Left ventricle myocardium inferior (tissue), 1 donor: ENCODE measurements at places on chromosomes 4 and X.

DNA sequence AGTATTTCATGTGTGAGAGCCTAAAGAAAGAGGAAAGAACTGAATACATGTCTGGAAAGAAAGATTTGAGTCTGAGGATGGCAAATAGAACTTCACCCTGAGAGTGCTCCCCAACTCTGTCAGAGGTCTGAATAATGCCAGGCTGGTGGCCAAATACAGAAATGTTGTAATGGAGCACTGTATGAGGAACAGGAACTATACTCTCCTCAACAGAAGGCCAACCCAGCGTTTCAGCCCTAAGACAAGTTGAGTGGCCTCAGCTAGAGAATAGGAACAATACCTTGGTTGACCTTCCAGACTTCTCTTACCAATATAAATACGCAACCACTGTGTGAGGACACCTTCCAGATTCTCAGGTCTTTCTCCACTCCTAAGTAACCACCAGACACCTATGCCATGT is 94.5 kb upstream of the STIM2 start:
- no peaks in the 10 kb centered on the region for H3K27me3 ChIP-seq
- H3K4me3 ChIP-seq, result no peak overlapping the region
- H3K36me3 ChIP-seq, result peaks cover 12% of the 10 kb centered on the region
- no peak overlapping the region for H3K27ac ChIP-seq
- no peaks in the 10 kb centered on the region for H3K4me1 ChIP-seq
- DNase-seq, result no peak

DNA sequence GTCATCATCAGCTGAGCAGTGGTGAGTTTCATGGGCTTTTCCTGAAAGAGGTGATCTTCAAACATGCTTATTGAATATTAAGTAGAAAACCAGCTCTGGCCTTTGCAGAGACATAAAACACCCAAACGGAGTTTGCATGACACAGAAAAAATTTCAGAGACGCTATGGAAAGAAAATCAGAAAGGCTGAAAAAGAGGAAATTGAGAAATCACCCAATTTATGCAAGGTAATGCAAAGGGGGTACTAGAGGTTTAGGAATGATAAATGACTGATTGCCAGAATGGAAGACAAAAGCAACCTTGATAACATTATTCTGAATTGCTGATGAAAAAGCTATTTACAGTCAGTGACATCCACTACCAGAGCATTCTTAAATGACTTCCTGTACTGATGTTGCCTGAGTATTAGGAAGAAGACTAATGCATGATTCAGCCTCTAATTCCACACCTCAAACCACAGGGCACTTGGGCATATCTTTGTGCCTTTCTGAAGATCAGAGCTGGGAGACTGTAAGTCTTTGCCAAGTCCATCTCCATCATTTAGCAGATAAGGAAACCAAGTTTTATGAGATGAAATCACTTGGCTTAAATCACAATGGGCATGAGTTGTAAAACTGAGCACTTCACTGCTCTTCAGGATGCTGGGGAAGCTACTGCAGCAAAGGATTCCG is 565.7 kb downstream of the PPARGC1A start:
- no peak for DNase-seq
- no peaks in the 10 kb centered on the region for H3K36me3 ChIP-seq
- no peak overlapping the region for H3K27ac ChIP-seq
- H3K4me3 ChIP-seq, result no peak overlapping the region
- H3K27me3 ChIP-seq, result no peaks in the 10 kb centered on the region

- H3K4me1 ChIP-seq, result no peaks in the 10 kb centered on the region
- H3K4me3 ChIP-seq, result no peak overlapping the region
- no peaks in the 10 kb centered on the region for H3K36me3 ChIP-seq
- no peaks in the 10 kb centered on the region for H3K27me3 ChIP-seq
Observed at GRCh38 chrX:109889289-109890006, 113.5 kb upstream of the TMEM164 start.

- no peak for DNase-seq
- peaks cover 68% of the 10 kb centered on the region for H3K36me3 ChIP-seq
- H3K27me3 ChIP-seq, result no peaks in the 10 kb centered on the region
Observed at GRCh38 chr4:55466001-55466400, 70.2 kb downstream of the TMEM165 start.

DNA sequence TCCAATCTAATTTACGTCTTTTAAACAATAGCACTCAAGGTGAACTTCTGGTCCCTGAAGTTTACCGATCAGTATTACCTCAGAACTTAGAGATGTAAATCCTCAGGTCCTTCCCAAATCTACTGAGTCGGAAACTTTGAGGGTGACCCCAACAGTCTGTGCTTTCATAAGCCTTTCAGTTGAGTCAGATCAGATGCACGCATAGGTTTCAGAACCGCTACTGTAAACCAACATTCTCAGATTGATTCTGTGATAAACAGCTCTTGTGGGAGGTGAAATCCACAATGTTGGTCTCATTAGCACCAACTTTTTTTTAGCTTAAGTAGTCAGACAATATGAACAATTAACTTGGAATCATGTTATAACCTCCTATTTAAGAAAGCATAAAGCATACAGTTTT is 86.0 kb downstream of the WWC2 start:
- DNase-seq, result no peak
- no peak overlapping the region for H3K27ac ChIP-seq
- no peaks in the 10 kb centered on the region for H3K36me3 ChIP-seq
- no peaks in the 10 kb centered on the region for H3K27me3 ChIP-seq

DNA sequence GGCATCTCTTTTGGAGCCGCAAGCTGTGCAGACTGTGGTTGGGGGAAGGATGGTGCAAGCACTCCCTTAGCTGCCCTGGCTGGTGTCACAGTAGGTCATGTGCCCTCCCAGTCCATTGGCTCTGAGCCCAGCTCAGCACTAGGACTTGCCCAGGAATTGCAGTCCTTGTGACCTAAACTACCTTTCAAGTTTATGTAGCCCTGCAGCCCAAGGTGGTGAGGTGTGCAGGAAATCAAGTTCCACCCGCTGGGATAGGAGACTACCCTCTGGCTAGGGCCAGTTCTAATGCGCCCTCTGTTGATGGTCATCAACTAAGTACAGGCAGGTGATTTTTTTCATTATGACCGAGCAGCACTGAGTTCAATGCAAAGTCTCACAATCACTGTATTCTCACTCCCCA is 335.2 kb downstream of the UBE2NL start:
- DNase-seq, result no peak
- no peak overlapping the region for H3K4me3 ChIP-seq
- H3K4me1 ChIP-seq, result no peaks in the 10 kb centered on the region
- H3K36me3 ChIP-seq, result no peaks in the 10 kb centered on the region

DNA sequence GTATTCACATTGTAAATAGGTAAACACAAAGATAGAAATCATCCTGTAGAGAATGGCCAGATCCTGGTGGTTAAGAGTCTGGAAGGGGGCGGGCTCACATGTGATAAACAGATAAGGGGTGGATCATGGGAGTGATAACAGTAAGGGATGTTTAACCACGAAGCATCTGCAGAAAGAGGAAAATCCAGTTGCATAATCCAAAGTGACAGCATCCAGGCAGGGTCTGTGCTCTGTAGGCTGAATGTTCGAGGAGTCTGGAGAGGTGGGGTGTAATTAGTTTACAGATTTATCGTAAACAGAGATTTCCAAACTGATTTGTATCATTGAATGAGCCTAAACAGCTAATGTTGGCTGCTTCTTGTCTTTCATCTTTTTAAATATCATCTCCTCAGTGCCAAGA is 1009.8 kb upstream of the SLIT2 start:
- no peaks in the 10 kb centered on the region for H3K36me3 ChIP-seq
- H3K4me3 ChIP-seq, result no peak overlapping the region
- H3K27me3 ChIP-seq, result no peaks in the 10 kb centered on the region
- DNase-seq, result no peak
- H3K27ac ChIP-seq, result no peak overlapping the region
- no peaks in the 10 kb centered on the region for H3K4me1 ChIP-seq

DNA sequence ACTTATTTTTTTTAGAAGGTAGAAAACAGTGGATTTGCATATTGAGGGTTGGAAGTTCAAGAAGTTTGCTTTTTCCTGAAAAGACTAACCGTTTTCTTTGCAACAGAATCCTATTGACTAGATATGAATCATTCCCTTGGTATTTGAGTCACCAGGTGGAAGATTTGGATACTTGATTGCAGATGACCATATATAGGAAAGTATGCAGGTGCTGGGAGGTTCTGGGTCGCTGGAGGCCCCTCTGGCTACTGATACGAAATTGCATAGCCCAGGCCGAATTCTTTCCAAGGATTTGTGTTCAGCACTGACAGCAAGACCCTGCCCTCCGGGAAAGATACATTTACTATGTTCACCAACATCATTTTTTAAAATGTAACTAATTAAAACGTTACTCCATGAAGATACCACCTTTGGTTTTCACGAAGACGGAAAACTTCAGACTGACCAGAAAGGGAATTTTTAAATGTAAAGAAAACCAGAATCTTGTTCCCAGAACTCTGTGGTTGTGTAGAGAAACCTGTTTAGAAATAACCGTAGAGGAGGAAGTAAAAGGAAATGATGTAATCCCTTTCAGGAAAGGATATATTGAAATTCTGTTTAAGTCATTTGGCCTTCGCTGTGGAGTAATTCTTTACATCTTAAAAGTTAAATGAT is 946 bp downstream of the ANXA3 start:
- H3K4me1 ChIP-seq, result peaks cover 33% of the 10 kb centered on the region
- H3K27me3 ChIP-seq, result no peaks in the 10 kb centered on the region
- DNase-seq, result no peak
- H3K27ac ChIP-seq, result peak overlapping the region; percentile 92

DNA sequence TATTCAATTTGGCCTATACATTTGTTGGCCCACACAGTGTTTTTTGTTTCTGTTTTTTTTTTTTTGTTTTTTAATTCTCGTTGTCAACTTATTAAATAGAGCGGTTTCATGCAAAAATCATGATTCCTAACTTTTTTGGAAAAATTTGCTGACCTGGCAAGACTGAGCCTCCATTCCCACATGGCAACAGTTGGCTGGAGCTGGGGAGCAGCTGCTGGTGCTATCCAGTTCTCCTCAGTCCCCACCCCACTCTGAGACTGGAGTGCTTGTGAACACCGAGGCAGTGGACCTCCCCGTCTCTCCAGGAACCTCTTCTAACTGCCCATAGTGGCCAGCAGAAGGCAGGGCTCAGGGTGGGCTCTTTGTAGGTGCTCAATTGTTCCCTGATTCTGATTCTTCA is 95.7 kb upstream of the OTUD4 start:
- H3K27me3 ChIP-seq, result no peaks in the 10 kb centered on the region
- H3K27ac ChIP-seq, result no peak overlapping the region
- DNase-seq, result no peak
- H3K36me3 ChIP-seq, result no peaks in the 10 kb centered on the region

DNA sequence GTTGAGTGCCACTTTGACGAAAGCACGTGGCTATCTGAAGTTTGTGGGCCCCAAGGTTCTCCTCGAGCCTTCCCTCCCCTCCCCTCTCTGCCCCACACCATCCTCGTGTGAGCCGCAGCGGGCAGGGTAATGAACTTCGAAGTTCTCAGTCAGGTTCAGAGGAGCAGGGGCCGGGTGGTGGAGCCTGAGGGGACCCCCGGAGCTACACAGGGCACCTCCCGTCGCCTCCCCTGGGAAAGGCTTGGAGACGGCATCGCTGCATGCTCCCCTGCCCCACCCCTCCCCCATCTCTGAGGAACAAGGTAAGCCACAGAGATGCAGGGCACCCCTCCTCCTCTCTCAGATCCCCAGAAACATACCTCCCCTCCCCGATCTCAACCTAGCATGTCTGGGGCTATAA is 2.8 kb upstream of the NKX1-1 start:
- H3K4me1 ChIP-seq, result peaks cover 34% of the 10 kb centered on the region
- H3K36me3 ChIP-seq, result no peaks in the 10 kb centered on the region
- no peak overlapping the region for H3K4me3 ChIP-seq
- peaks cover 100% of the 10 kb centered on the region for H3K27me3 ChIP-seq

DNA sequence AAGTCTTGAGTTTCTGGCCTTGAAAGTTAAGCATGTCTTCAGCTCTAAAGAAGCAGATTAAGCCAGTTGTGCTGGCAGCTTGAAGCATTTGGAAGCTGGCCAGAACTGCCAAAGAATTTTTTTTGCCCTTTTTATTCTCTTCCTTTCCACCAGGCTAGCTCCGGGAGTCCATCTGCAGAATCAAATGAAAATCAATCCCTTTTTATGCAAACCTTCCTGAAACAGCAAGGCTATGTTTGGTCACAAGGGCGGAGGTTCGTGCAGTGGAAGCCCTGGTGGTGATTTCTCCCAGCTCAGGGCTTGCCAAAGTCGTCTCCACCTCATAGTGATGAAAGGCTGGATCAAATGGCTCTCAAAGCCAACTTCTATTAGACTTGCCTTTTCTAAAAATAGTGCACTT is 21.6 kb upstream of the C4orf54 start:
- H3K4me3 ChIP-seq, result no peak overlapping the region
- H3K4me1 ChIP-seq, result peaks cover 30% of the 10 kb centered on the region
- H3K36me3 ChIP-seq, result no peaks in the 10 kb centered on the region
- H3K27me3 ChIP-seq, result no peaks in the 10 kb centered on the region
- DNase-seq, result peak; percentile 43

- no peaks in the 10 kb centered on the region for H3K27me3 ChIP-seq
- no peaks in the 10 kb centered on the region for H3K36me3 ChIP-seq
- no peak overlapping the region for H3K4me3 ChIP-seq
- DNase-seq, result no peak
Observed at GRCh38 chrX:37075892-37076595, 67.9 kb downstream of the FAM47C start.

DNA sequence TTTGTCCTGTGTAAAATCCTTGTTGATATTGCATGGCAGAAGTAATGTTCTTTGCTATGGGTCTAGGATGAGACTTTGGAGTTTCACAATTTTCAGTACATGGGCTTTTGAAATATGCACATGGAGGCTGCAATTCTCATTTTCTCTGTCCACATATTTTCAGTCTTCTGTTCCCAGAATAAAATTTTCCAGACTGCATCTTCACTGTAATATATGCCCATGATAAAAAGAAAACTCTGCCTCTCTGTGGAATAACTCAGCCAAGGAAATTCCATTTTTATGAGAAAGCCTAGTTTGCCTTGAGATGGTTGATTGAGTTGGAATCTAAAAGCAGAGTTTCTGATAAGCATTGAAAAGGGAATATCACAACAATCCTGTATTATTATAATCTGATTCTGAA is 601.4 kb upstream of the AADAT start:
- no peaks in the 10 kb centered on the region for H3K27me3 ChIP-seq
- no peak for DNase-seq
- H3K27ac ChIP-seq, result no peak overlapping the region
- H3K4me1 ChIP-seq, result no peaks in the 10 kb centered on the region
- H3K36me3 ChIP-seq, result no peaks in the 10 kb centered on the region
- no peak overlapping the region for H3K4me3 ChIP-seq
